ENCODE measurements at places on chromosomes 6 and 20.

GRCh38 chr6:3227363-3228045 is at the start of gene TUBB2B:
TUBB2B (minus strand) TSS chr6:3227653; CDS start chr6:3227543, 110 bp downstream.
- DNase-seq = no peak

DNA sequence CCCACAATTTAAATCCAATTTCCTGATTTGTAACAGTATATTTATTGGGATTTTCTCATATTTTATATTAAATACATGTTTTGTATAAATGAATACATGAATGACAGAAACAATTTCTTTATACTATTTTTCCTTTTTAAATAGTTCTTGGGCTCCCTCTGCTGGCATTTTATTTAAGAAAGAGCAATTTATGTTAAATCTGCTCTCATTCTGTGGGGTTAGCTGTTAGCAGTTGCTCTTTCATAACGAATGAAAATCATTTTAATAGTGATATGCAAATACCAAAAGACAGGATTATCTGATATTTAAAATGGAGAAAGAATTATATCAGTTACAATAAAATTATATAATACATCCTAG is 118.3 kb downstream of the RALGAPA2 start:
- no peak for DNase-seq

- DNase-seq = no peak
These were observed 42.8 kb upstream of the UBR2 start for GRCh38 chr6:42520786-42521607.

GRCh38 chr6:18044108-18044783 is 56.8 kb upstream of the KIF13A start:
- no peak for DNase-seq

- no peak for DNase-seq
These were observed 33.9 kb downstream of the PPARD start for GRCh38 chr6:35376281-35376680.

GRCh38 chr6:25925876-25926275 is 4.6 kb downstream of the SLC17A2 start:
- DNase-seq = no peak

DNA sequence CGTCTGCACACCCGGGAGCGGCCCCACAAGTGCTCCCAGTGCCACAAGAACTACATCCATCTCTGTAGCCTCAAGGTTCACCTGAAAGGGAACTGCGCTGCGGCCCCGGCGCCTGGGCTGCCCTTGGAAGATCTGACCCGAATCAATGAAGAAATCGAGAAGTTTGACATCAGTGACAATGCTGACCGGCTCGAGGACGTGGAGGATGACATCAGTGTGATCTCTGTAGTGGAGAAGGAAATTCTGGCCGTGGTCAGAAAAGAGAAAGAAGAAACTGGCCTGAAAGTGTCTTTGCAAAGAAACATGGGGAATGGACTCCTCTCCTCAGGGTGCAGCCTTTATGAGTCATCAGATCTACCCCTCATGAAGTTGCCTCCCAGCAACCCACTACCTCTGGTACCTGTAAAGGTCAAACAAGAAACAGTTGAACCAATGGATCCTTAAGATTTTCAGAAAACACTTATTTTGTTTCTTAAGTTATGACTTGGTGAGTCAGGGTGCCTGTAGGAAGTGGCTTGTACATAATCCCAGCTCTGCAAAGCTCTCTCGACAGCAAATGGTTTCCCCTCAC is 21.0 kb downstream of the PRDM1 start:
- DNase-seq = no peak

GRCh38 chr6:69900869-69901268 is 34.5 kb downstream of the COL19A1 start:
- no peak for DNase-seq

DNA sequence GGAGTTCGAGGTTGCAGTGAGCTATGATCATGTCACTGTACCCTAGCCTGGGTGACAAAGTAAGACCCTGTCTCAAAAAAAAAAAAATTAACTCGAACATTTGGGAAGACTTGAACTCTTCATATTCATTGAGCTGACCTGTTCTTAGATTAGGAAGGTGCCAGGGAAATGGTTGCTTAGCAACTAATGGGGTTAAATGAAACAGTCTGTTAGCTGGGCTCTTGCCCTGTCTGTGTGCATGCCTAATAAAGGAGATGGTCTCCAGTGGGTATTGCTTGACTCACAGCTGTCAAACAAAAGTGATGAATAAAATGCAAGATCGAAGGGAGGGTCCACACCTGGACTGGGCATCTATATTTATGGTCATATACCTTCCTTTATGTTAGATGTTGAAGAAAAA is 101.8 kb downstream of the KLHL32 start:
- DNase-seq = no peak

DNA sequence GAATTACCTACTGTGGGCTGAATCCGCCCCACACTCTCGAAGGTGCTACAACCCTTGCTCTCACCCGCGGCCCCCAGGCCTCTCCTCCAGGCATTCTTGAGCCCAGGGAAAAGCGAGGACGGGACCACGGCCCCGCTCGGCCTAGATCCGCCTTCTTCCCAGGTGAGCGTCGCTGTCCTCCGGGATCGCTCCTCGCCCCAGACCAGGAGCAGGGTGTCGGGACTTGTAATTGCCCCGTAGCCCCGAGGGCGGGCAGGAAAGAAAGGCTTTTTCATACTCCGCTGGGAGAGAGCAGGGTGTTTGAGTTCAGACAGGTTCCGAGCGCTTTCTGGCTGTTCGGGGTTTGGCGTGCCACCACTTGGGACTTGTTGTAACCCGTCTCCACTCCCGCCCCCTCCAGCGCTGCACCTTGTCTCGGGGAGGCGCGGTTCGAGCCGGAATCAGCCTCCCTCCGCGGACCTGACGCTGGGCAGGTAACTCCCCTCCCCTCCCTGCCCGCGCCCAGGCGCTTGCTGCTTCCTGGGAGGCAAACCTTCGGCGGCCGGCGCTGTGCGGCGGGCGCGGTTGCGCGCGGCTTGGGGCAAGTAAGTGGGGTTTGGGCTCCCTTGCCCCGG is at the start of gene FAM83B:
Gene FAM83B, plus strand, starts transcription at position 529 of the 614 bp plus-strand sequence. CDS start 23,476 bp downstream, outside the sequence.
- DNase-seq = no peak

DNA sequence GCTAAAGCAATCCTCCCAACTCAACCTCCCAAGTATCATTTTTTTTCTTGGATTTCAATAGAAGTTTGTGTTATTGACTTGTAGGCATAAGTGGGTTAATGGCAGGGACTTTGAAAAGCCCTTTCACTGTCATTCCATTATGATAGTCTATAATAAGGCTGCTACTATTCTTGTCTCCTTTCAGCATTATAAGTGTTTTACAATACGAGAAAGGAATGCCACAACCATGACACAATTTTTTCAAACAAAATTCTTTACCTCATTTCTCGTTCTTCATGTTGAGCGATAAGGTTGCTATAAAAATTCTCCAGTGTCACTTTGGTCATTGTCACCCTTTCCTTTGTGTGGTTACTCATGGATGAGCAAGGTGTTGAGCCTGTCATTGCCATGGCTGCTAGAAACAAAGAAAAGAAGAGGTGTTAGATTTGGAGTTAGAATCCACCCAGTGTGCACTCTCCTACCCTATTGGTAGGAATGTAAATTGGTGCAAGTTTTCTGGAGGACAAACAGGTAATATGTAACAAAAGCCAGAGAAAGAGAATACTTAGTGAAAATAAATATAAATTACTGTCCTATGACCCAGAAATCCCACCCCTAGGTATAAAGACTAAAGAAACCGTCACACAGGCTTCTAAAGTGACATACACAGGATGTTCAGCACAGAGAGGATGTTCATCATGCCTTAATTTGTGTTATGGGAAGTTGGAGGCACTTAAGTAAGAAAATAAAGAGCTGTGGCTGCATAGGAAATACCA is 7.3 kb downstream of the STK38 start:
- no peak for DNase-seq

GRCh38 chr6:63140692-63141318 is 70.5 kb upstream of the FKBP1C start:
- DNase-seq = no peak

DNA sequence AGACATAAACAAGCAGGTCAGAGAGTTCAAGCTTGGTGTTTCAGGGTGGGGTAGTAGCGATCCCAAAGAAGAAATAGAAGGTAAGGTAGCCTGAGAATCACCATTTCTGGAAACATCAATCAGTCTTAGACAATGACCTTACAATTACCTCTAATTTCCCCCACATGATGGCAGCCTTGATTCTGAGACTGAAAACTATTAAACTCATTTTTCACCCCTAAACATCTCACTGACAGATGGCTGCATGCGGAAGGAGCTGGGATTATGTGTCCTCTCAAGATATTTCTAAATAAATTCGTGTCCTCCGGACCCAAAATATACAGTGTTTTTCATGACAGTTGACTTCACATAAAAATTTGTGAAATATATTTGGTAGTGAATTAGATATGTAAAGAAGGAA is 61.0 kb downstream of the KIF6 start:
- DNase-seq = no peak

DNA sequence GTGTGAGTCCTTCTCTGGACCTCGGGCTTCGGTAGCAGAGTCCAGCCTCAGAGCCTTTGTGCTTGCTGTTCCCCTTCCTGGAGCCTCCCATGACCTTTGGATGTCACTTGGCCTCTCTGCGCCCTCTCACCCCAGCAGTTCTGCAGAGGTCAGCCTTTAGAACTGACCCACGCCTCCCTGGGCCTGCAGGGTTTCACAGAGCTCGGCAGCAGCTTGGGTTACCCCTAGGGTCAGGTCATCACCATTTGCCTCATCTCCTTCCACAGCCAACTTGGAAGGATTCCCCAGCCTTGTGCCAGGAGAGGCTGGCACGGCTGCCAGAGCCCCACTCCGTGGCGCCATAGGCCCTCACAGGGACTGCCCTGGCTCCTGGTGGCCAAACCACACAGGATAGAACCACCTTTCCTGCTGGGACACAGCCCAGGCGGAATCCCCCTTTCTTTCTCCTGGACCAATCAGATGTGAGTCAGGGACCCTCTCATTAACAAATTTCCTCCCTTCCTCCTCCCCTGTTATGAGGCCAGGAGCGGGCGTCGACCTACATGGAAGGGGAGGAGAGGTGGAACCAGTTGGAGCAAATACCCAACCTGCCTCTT is 13.9 kb upstream of the SIRPA start:
- DNase-seq = no peak

DNA sequence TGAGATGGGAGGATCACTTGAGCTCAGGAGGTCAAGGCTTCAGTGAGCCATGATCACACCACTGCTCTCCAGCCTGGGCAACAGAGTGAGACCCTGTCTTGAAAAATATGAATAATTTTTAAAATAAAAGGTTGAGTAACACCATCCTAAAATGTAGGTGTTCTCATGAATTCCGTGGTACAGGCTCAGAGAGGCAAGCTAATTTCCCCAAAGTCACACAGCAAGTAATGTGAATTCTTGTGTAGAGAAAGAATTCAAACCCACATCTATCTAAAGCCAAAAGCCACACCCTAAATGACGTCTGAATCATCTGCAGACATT is 80.5 kb downstream of the ZNF217 start:
- DNase-seq = no peak

DNA sequence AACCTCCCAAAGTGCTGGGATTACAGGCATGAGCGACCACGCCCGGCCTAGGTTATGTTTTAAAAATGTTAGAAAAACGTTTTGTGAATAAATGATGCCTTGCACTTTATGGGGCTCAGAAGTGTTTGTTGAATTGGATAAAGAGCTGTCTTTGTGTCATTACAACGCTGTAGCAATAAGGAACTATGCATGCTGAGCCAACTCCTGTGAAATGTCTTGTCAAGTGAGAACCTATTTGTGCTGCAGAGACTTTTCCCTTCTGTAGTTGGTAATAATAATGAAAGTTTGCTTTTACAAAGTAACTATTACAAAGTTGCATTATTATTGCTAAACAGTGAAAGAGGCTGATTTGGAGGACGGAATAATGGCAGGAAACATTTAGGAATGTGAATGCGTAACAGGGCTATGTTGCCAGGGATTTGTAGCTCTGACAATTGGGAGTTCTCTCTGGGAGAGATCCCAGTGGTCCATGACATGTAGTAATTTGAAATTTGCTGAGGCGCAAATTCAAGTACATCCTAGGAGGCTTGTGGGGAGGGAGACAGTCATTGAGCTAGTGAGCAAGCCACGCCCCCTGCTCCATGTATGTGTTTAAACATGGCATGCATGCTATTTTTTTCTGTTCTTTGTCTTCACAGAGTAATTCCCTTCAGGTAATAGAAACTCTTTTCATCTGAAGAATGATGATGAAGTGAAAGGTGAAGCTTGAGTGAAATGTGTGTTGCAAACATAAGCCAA is 16.8 kb upstream of the BICRAL start:
- DNase-seq = no peak

- no peak for DNase-seq
These were observed 1.6 kb downstream of the DBNDD2 start for GRCh38 chr20:45409521-45410272.

GRCh38 chr6:144647406-144647964 is 362.4 kb downstream of the UTRN start:
- no peak for DNase-seq

- no peak for DNase-seq
These were observed 196.2 kb upstream of the THEMIS start for GRCh38 chr6:128097009-128097408.

DNA sequence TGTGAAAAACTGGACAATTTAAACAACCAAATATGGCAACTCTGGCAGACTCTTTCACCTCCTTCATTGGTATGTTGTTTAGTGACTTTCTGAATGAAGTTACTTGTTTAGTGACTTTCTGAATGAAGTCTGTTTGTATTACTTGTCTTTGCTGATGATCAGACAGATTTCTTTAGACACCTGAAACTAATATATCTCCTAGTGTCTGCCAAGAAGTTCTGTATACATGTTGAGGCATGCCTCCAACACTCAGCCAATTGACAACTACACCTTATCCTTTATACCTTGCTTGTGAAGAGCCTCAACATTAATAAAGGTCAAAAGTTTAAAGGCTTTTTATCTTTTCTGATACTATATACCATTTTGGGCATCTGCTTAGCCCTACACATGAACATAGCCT is 725.4 kb upstream of the EPHA7 start:
- no peak for DNase-seq

GRCh38 chr6:125188594-125189203 is 35.1 kb downstream of the TPD52L1 start:
- no peak for DNase-seq

DNA sequence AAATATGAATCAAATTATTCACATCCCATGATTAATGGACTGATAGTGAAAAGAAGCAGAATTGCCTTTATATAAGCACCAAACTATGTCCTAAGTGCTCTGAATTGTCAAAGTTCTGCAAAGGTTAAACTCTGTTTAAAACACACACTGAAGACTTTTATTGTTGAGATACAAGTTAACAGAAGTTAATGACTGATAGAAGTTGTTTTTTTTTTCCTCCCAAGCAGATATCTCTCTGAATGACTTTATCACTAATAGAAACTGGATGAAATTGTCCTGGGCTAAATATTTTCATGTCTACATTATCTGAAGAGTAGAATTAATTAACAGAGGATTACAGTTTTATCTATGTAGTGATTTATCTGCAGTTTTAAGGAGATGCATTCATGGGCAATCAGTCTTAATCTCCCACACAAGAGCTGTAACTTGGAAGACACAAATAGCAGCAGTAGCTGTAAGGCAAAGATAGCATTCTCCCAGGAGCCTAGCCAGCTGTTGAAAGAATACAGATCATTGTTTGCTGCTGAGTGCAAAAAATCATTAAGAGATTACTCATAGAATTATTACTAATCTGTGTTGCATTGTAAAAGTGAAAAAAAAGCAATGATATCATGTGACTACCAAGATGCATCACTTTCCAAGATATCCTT is 49.9 kb downstream of the BMP5 start:
- no peak for DNase-seq

- no peak for DNase-seq
These were observed 27.6 kb downstream of the ZNF311 start for GRCh38 chr6:28977341-28978132.

- DNase-seq = no peak
These were observed 11.6 kb downstream of the SPACA1 start for GRCh38 chr6:88059191-88059590.

- no peak for DNase-seq
These were observed 354.7 kb upstream of the KHDRBS2 start for GRCh38 chr6:62640749-62641148.
